ENCODE measurements at places on chromosomes 3 and 15.

GRCh38 chr15:58583171-58583908, 151.5 kb downstream of the LIPC start:
- DNase-seq = no peak

DNA sequence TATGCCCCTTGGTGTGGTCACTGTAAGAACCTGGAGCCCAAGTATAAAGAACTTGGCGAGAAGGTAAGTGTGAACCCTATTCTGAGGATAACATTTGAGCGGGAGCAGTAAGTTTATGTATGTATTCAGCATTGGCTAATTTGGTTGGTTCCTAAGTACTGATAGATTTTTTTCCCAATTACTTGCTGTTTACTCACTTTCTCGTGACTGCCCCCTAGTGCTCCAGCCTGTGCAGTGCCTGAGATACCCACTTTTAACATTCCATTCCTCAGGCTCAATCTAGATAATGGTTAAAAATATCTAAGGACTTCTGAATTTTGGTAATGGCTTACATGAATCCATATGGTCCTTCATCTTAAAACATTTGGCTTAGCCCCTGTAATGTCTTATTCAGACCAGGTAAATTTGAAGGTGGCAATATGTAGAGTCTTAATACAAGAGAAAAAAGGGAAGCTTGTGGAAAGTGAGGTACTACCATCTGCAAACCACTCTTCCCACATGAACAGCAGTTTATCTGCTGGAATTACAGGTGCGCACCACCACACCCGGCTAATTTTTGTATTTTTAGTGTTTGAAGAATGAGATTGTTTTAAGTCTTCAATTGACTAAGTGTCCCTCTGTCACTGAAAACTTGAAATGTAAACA, 7.1 kb downstream of the ELL3 start:
- DNase-seq = no peak

DNA sequence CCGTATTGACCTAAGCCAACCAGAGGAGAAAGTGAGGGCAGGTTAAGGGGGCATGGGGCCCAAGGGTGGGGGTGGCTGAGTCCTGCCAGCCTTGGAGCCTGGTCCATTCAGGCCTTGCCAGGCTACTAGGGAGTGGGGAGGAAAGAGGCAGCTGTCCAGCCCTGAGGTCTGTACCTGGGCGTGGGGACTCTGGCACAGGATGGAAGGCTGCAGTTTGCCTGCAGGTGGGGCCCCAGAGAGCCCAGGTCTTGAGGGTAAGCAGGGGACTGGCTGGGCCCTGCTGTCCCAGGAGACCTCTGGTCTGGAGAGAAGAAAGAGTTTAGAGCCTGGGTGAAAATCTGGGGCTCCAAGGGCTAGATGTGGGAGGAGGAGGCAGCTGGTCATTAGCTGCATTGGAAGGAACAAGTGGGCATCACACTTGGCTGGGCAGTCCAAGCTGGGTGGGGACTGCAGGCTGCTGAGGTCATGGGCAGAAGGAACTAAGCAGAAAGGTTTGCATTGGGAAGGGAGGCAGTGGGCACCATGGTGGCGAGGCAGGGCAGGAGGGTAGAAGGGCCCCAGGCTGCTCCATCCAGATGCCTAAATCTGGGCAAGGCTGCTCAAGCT, 108.4 kb downstream of the OXNAD1 start:
- no peak for DNase-seq

- DNase-seq = no peak
Observed at GRCh38 chr15:29917600-29918597, 95.6 kb upstream of the TJP1 start.

DNA sequence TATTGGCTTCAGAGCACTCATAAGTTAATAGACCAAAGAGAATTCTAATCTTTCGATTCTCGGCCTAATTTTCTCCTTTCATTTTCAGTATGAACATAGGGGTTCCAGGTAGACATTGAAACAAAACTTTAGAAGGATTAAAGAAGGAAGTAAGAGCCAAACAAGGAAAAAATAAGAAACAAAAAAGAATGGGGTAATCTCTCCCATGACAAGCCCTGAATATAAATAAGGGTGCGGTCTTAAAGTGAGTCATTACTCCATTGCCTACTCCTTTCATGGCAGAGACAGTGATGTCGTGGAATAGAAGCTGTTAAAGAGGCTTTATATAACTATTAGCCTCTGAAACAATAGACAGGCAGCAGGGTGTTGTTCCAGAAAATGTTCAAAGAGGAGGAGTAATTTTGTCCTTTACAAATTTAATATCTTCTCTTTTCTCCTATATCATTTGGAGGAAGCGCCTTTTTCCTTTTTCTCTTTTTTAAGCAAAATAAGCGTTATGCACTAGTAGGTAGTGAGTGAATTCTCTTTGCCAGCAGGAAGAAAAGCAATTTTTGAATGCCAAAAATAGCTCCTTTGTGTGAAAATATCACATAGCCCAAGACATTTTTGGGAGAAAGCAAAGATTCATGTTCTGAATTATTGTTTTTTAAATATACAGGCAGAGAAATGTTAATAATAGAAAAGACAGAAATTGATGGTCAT, 607.9 kb upstream of the KCNMB2 start:
- DNase-seq = no peak

- DNase-seq = no peak
Observed at GRCh38 chr3:187997490-187997889, 156.5 kb upstream of the LPP start.

GRCh38 chr15:63815796-63816533, 17.8 kb downstream of the HERC1 start:
- DNase-seq = no peak

DNA sequence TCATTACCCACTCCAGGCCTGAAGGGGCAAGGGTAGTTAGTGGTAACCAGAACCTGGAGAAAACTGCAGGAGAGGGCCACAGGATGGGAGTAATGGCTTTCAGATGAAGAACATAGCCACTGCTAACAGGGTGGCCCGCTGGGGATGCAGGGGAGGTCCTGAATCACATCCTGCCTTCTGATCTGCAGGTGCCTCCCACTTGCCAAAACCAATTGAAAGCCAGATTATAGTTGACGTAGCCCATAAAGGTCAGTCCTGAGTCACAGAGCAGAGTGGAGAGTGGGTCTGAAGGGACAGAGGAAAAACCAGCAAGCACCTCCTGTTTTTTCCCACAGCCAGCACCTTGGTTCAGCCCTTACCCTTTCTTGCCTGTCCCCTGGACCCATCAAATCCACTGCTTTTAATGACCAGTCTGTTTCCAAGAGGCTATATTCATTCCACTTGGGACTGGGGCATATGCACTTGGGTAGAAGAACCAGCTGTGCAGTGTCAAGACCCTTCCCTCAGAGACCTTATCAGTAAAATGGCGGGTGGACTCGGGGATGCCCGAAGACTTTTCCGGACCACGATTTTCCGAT, 646 bp upstream of the SLC35G2 start:
- no peak for DNase-seq

- no peak for DNase-seq
Observed at GRCh38 chr3:21835264-21835663, 84.3 kb upstream of the ZNF385D start.

DNA sequence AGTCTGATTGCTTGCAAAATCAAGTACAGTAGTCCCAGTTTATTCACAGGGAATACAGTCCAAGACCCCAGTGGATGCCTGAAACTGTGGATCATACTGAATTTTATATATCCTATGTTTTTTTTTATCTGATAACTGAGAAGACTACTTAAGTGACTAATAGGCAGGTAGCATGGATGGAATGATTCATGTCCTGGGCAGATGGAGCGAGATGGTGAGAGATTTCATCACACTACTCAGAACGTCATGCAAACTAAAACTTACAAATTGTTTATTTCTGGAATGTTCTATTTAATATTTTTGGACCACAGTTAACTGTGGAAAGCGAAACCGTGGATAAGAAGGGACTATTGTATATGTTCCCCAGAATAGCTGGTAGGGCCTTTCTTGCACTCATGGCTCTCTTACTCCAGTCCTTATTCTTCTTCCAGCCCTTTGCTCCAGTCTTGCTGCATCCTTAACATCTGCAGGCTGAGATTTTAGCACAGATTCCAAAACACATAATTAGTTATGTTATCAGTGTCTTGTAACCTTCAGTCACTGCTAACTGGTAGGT, 290.0 kb downstream of the ADAMTSL3 start:
- no peak for DNase-seq

- no peak for DNase-seq
Observed at GRCh38 chr3:122907471-122907870, 112.6 kb downstream of the SLC49A4 start.

- DNase-seq = no peak
Observed at GRCh38 chr3:113698956-113699355, 2.5 kb upstream of the USF3 start.

DNA sequence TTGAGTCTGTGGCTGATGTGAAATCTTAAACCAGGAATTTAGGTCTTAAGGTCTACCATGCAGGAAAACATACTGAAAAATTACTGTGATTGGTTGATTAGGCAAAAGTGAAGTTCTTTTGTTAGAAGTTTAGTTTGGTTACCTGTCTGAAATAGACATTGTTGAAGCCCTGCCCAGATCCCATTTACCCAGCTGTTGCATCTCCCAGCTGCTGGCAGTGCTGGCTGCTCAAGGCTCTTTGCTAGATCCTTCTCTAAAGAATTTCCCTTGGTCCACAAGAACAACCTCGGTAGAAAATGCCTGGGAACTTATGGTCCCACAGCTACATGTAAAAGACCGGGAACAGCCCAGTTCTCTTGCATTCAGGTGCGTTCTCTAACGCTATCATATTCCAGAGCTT, 137.3 kb downstream of the EDEM1 start:
- DNase-seq = no peak

- no peak for DNase-seq
Observed at GRCh38 chr15:67755264-67755663, 70.0 kb upstream of the SKOR1 start.

- no peak for DNase-seq
Observed at GRCh38 chr3:43212914-43213611, 73.3 kb upstream of the SNRK start.

GRCh38 chr3:23459889-23460546, 256.9 kb downstream of the UBE2E2 start:
- DNase-seq = no peak

DNA sequence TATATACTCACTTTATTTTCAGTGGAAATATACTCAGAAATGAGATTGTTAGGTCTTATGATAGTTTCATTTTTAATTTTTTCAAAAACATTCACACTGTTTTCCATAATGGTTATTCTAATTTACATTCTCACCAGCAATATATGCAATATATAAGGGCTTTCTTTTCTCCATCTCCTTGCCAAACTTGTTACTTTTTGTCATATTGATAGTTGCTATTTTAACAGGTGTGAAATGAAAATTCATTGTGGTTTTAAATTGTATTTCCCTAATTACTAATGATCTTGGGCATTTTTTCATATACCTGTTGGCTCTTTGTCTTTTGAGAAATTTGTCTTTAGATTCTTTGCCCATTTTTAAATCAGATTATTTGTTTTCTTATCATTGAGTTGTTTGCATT, 325.2 kb downstream of the DIPK2A start:
- DNase-seq = no peak

DNA sequence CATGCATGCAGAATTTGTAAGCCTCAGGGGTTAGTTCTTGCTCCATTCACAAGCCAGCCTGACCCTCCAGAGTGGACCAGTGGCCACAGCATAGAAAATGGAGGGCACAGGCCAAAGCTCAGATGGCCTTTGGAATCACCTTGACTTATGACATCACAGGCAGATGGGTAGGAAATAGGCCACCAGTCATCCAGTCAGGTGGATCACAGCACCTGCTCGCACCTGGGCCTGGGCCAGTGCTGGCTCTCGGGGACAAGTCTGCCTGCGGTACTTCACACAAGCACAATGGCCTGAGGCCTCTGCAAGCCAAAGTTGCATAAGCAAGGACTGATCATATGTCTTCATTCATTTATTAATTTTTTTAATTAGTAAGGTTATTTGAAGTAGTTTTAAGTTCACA, 39.3 kb downstream of the PPCDC start:
- no peak for DNase-seq

DNA sequence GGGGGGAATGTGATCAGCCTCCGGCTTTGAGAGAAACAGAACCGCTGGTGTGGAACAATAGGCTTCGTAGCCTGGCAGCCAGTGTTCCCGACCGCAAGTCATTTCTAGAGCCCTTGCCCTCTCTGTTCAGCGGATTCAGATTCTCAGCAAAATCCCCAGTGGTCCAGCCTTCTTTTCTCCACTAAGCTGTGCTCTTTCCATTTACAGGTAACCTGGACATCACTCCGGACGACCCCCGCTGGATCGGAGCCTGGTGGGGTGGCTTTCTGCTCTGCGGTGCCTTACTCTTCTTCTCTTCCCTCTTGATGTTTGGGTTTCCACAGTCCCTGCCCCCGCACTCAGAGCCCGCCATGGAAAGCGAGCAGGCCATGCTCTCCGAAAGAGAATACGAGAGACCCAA, 250.6 kb downstream of the SLCO3A1 start:
- DNase-seq = no peak

GRCh38 chr3:47892286-47893040, 89.5 kb downstream of the DHX30 start:
- DNase-seq = no peak

GRCh38 chr3:172929451-172929850, 178.9 kb downstream of the ECT2 start:
- no peak for DNase-seq

GRCh38 chr15:39139431-39140059, 441.3 kb upstream of the THBS1 start:
- no peak for DNase-seq

GRCh38 chr15:48607846-48608245, 37.7 kb downstream of the FBN1 start:
- no peak for DNase-seq

- DNase-seq = no peak
Observed at GRCh38 chr3:22319446-22319845, 568.4 kb upstream of the ZNF385D start.

DNA sequence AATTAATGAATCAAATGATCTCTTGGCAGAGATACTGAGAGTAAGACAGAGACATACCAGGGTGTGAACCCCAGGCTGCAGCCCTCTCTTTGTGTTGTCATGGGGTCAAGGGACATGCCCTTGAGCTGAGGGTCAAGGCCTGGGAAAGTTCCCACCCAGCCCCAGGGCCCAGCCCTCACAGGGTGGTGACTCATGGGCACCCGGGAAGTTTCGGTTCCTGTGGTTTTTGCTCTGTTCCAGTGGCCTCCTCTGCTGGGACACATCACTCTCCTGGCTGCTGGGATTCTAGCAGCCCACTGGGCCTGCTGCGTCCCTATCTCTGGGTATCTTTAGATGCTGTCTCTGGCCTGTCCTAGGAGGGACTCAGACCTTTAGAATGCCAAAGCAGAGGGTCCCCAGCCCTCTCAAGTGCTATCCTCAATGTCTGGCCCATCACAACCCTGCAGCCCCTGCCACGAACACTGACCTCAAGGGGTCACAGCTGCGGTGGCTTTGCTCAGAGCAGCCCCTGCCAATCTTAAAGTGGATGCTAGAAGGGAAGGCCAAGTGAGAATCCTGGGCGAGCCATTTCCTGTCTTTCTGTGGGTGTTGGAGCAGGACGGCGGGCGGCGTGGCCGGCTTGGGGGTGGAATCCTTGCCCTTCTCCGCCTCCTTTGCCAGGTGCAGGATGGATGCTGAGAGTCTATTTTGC, 148.4 kb upstream of the TLE3 start:
- DNase-seq = no peak

- DNase-seq = no peak
Observed at GRCh38 chr15:76368122-76368621, 31.6 kb downstream of the ISL2 start.
